ENCODE measurements at places on chromosomes 7 and 10.

- no peak for DNase-seq
Measured at GRCh38 chr10:81820418-81820817, 54.6 kb upstream of the NRG3 start.

- DNase-seq, result no peak
Measured at GRCh38 chr10:79926037-79926436, 22.9 kb downstream of the SFTPD start.

GRCh38 chr10:127952918-127953317 is 46.0 kb downstream of the PTPRE start:
- no peak for DNase-seq

DNA sequence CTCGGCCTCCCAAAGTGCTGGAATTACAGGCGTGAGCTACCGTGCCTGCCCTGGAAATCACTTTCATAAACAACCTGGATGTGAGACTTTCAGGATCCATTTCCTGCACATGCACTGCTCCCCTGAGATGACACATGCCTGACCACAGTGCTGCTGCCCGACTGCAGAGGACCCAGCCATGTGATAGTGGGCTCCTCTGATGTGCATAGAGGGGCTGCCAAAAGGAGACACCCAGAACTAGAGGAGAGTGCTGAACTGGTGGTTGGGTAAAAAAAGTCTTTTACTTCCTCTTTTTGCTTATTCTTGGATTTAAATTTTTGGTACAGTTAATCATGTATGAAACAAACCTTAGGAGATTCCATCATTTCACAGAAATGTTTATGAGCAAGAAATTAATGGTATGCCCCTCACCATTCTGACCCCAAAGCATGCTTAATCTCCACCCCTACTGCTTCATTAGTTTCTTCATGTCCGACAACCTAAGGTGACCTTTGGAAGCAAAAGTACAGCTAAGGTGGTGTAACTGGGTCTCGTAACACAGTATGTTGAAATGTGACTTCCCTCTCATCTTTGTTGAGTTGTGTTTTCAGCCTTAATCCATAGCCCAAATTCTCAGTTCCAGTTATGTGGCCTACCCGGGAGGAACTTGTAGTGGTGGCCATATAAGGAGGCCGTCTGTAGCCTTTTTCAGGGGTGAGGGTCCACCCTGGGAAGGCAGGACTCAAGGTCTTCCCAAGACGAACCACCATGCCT is 111.1 kb downstream of the RNF216 start:
- DNase-seq, result no peak

DNA sequence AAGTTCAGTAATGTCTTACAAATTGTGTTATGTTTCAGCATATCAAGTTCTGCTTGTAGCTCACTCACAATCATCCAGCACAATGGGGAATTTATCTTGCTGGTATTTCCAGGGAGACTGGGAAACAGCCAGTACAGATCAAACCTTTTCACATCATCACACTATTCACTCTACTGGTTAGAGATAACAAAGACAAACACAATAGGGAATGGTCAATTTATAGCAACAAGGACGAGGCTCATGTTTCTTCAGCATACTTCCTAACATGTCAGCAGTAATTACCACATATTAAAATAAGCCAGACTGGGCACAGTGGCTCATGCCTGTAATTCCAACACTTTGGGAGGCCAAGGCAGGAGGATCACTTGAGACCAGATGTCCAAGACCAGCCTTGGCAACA is 38.3 kb downstream of the TOMM7 start:
- DNase-seq, result no peak

DNA sequence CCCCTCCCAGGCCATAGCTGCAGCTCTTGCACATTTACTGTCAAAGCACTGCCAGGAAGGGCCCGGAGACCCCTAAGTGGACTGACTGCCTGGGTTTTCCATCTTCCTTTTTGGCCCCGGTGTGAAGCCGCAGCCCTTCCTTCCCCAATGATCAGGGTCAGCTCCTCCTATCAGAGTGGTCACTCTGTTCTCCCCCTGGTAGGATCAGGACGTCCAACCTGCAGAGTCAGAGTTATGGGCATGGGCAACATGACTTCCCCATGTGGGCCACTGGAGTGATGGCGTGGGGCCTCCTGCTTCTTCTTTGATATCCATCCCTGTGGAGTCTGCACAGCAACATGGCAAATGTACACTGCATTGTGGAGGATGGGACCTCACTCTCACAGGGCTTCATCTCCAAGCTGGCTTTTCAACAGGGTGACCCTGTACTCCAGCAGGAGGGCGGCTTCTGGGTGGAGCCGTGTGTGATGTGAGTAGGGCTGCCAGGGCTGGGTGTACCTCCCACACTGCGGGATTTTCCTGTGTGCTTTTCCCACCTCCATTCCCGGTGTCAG is 6.4 kb upstream of the RAMP3 start:
- no peak for DNase-seq

DNA sequence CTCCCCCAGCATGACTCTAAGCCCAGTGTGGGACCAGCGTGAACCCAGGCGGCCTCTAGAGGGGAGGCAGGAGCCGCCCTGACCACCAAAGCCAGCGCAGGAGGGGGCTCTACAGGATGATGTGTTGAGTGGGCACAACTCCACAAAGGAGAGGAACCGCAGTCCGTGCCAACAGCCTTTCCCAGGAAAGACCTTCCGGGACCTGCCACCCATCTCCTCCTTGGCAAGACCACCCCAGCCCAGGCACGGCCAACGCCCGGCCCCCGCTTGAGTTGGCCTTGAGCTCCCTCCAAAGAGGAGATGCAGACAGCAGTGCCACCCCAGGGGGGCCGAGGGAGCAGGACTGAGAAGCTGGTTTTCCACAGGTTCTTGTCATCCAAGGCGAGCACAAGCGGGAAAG is 38.9 kb downstream of the PTPRN2 start:
- no peak for DNase-seq

- no peak for DNase-seq
Measured at GRCh38 chr7:134182078-134182477, 54.9 kb downstream of the LRGUK start.

- DNase-seq, result no peak
Measured at GRCh38 chr10:89502549-89502948, 32.8 kb downstream of the SLC16A12 start.

GRCh38 chr7:156731651-156732050 is 91.1 kb downstream of the RNF32 start:
- DNase-seq, result no peak

DNA sequence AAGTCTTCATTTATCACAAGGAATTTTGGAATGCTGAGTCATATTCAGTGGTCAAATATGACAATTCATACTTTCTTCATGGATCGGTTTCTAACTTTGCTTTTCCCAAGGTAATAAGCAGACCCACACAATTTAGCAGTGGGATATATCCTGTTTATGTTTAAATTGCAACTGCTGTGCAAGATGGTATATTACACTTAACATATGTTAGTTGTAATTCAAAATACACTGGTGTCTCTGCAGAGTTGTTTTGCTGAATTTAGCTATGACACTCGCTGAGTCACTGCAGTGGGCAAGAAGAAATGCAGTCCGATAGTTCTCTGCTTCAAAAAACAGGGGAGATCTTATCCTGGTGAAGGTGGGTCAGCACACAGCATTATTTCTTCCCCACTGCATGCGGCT is 194.8 kb upstream of the PTN start:
- no peak for DNase-seq

DNA sequence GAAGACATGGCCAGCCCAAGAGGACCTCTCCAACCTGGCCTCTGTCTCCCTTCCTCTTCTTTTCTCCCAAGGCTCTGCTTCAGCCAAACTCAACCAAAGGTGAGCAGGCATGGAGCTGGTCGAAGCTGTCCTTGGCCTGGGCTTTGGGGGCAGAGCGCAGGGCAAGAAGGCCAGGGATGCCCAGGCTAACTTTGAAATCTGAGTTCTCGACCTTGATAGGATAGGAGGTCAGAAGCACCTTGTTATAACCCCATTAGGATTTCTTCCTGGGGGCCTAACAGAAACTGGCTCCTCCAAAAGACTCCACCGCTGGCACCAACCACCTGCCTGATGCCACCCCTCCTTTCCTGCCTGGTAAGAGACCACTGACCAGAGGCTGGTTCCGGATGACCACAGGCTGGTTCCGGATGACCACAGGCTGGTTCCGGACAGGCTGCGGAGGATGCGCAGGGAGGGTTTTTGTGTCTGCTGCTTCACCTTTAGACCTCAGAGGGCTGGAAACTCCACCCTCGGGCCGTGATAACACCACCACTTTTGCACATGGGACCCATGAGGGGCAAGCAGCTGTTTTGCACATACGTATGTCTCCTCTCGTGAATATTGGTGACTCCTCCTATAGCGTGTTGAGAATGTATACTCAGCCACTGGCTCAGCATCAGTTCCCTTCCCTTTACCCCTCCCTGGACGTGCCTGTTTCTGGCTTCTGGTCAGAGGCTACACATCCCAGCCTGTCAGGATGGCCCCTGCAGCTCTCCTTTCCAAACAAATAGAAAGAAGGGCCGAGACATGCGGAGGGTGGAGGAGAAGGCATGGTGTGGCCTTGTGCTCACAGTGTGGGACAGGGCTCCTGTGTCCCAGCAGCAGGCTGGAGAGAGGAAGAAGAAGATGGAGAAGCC is 140.1 kb downstream of the DNAJB6 start:
- no peak for DNase-seq

DNA sequence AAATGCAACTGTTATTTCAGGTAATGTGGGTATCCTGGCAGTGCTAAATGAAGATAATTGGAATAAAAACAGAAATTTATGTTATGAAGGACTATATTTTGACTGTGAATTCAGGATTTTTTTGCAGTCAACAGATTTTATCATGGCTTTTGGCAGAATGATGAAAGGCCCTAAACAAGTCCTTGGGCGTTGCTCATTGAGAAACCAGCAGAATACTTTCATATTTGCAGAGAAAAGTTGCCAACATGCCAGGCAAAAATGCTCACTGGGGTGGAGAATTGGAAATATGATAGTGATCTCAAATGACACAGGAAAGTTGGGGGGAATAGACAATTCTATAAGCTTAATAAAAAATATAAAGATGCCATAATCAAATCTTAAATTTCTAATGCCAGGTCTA is 121.1 kb downstream of the GPR85 start:
- DNase-seq, result no peak

- no peak for DNase-seq
Measured at GRCh38 chr10:789831-790701, 100.6 kb upstream of the DIP2C start.

GRCh38 chr7:41287559-41288335 is 415.1 kb downstream of the INHBA start:
- no peak for DNase-seq

DNA sequence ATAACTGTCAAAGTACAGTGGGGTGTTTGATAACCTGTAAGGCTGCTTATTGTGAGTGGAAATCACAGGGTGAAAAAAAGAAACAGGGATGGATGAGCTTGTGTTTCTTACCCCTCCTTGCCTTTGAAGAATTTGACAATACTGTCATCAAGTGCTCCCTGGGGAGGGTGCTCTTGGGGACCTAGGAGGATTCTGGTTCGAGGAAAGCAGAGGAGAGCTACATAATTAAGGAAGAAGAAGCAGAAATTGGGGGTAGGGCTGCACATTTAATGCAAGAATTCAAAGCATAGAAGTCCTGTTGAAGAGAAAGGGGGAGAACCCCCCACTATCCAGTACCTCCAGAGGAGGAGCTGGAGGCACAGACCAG is 208.1 kb upstream of the PHYHIPL start:
- DNase-seq, result no peak

DNA sequence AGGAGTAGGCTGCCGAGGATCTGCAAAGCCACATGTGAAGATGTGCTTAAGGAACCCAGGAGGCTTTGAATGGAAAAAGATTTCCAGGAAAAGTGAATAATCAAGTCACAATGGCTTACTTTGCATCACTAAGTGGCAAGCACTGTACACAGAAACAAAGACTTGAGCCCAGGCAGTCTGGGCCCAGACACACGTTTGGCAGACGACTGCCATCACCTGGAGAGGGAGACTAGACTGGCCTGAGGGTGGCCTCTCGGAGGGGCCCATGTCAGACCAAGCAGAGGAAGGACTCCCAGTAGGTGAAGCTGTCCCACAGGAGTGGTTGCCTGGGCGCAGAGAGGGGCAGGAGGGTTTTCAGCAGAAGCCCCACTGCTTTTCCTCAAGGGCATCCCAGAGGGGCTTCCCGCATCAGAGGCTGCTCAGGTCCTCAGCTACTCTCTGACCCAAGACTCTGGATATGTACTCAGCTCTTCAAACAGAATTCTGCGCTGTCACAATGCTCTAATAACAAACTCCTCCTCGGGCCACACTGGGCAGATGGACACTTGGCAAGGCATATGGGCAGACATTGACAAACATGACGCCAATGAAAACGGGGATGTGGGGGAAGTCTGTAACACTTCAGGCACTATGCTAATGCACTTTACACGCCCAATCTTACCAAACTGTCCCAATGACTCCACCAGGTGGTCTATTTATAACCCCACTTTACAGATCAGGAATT is 27.9 kb upstream of the FRAT2 start:
- no peak for DNase-seq

- no peak for DNase-seq
Measured at GRCh38 chr7:32639122-32639521, 143.8 kb downstream of the AVL9 start.

DNA sequence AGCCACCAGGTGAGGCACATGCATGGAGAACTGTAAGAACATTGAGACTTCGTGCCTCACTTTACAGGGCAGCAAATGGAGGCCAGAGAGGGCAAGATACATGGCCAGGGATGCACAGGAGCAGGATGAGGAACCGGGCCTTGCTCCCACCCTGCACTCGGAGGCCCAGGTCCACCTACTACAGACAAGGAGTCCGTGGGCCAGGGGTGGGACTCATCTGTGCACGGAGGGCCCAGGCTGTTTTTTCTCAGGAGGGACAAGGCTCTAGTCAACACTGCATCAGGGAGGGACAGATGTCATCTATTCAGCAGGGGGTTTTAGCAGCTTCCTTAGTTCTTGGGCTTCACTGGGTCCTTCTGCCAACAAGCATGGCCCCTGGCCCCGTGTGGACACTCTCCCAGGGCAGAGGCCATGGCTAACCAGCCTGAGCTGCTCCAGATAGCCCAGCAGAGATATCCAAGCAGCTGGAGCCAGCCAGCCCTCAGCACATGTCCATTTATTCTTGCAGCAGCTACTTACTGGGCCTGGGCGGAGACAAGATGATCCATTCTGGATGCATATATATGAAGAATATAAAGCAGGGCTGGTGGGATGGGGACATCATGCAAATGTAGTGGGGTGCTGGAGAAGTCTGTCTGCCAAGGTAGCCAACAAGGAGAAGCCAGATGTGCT is 134.5 kb upstream of the RET start:
- no peak for DNase-seq

GRCh38 chr10:101780818-101781654 is 2.2 kb downstream of the NPM3 start:
- DNase-seq, result peak; percentile 7

DNA sequence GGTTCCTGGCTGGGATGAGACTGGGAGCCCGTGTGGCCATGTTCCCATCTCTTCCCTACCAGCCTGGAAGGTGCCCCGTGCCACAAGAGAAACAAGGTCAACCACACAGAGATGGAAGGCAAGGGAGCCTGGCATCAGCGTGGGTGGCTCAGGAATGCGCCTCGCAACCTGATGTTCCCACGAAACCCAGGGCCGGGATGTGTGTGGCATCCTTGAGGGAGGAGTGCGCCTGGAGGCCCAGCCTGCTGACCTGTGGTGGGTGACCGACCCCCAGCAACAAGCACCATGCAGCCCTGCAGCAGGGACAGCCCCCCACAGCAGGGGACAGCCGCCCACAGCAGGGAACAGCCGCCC is 267.2 kb downstream of the ELFN1 start:
- DNase-seq, result no peak

GRCh38 chr7:40786909-40787308 is 652.1 kb downstream of the SUGCT start:
- no peak for DNase-seq

Measured in NCI-H2029 treated with DMSO at 0.1 percent for 48 hours (cell line).